ENCODE measurements at places on chromosomes 2 and 18.
A peak's percentile ranks its signal among the peaks of the same experiment; 100 is the strongest.

DNA sequence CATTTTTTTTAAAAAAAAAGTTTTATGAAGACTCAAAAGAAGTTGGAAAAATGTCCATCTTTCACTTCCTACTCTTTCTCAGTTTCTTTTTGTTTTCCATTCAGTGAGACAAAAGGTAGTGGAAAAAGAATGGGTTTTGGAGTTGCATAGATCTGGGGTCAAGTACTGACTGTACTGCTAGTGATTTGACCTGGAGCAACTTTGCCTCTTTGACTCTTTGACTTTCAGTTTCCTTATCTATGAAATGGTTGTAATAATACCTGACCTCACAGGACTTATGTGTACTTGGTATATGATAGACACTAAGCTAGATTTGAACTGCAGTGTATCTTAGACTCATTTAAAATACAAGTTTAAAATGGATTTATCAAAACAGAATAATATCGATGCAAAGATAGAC lies 3.5 kb upstream of the KCNE4 start:
- H3K27ac ChIP-seq, result peak overlapping the region; percentile 68
- H3K4me3 ChIP-seq, result no peak overlapping the region
- no peaks in the 10 kb centered on the region for H3K36me3 ChIP-seq

DNA sequence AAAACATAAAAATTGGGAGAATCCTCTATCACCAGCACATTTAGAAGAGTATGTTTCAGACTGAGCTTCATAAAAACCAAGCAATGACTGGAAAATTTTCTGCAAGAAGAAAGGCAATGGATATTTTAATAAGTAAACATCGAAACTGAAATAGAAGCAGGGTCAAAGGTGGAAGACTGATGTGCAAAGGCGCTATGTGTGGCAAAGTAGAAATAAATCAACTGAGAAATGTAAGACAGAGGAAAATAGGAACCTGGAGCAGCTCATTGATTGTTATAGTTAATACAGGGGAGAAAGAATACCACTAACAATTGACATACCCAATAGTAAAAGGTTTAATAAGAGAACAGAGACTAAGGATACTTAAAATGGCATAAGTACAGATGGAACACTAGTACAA lies 818.4 kb downstream of the SOCS6 start:
- DNase-seq, result no peak
- no peaks in the 10 kb centered on the region for H3K36me3 ChIP-seq
- H3K4me1 ChIP-seq, result no peaks in the 10 kb centered on the region
- no peaks in the 10 kb centered on the region for H3K27me3 ChIP-seq
- H3K4me3 ChIP-seq, result no peak overlapping the region

- H3K4me1 ChIP-seq, result peaks cover 95% of the 10 kb centered on the region
- no peaks in the 10 kb centered on the region for H3K36me3 ChIP-seq
- no peaks in the 10 kb centered on the region for H3K27me3 ChIP-seq
- H3K4me3 ChIP-seq, result no peak overlapping the region
These were observed 26.5 kb downstream of the TNS1 start for GRCh38 chr2:217976301-217976700.

DNA sequence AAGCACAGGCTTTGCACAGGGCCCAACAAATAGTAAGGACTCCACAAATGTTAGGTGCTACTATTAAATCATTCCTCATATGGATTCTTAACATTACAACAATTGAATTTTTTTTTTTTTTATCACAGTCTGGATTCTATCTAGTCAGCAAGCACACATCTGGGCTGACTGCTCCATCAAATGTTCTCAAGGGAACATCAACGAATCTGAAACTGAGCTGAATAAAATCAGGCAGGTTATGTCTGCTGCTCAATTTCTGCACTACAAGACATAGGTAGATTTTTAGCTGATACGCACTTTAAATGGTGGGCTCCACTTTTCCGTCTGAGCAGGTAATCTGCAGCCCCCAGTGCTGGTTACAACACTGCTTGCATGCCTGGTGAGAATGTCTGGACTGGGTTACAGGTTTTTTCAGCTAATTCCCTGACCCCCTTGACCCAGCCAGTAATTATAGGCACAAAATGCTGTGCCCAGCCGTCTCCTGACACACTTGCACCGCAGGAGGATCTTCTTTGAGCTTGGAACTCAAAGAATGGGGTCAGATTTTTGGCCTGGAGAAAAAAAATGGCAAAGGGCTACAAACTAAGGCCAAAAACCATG lies 44.6 kb downstream of the ADD2 start:
- no peak for DNase-seq
- no peaks in the 10 kb centered on the region for H3K27me3 ChIP-seq
- no peaks in the 10 kb centered on the region for H3K36me3 ChIP-seq
- no peak overlapping the region for H3K4me3 ChIP-seq
- no peak overlapping the region for H3K27ac ChIP-seq
- H3K4me1 ChIP-seq, result no peaks in the 10 kb centered on the region
